ENCODE measurements at places on chromosomes 5 and 9. TPM values are rescaled to one million over a fixed set of nuclear protein-coding genes. Genes with fewer than 3 reads are reported as not detected.

DNA sequence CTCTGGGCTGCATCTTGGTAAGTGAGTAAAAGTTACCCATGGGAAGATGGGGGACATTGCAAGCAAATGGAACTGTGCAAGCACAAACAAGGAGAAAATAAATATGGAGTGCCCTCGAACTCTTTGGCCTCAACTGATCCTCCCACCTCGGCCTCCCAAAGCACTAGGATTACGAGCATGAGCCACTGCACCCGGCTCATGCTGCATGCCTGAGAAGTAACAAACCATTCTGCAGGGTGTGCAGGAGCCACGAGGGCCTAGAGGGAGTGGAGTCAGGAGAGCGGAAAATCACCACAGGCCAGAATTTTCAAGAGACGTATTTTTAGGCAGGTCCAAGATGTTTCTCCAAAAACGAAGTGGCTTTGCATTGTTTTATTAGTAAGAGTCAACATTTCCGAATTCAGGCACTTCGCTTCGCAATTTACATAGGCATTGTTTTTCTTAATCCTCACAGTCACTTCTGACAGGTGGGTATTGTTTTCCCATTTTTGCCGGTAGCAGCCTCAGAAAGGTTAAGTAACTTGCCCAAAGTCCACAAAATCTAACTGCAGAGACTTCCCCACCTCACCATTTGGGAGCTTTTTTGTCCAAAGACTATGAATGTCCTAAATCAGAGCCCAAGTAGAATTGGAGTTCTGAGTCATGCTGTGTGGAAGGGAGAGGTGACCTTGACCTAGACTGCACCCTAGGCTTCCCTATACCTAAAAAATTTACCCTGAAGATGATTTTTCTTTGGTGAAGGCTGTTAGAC, 230.2 kb downstream of the NR3C1 start:
- DNase-seq = no peak

- DNase-seq = no peak
Observed at GRCh38 chr9:6628704-6629103, 16.8 kb downstream of the GLDC start.

GRCh38 chr5:148826739-148827070, 294 bp downstream of the ADRB2 start:
- no peak for DNase-seq

DNA sequence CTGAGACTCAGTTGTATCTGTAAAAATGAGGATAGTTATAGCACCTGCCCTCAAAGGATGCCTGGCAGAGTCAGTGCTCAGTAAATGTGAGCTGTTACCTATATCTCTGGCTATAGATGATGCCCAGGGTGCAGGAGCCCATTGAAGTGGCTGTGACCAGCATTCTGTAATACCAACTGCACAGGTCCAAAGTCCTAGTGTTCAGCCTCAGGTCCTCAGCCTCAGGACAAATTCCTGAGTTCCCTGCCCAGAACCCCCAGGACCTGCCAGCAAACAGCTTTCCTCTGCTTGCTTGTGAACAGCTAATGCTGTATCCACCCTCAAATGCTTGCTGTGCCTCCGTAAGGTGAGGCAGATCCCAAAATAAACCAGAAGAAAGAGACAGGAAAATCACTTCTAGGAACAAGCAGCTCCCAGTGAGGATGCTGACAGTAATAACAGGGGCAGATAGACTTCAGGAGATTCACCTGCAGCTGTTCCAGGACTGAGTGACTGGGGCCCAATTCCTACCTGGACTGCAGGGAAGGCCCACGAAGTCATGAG, 80.8 kb downstream of the SIL1 start:
- no peak for DNase-seq

DNA sequence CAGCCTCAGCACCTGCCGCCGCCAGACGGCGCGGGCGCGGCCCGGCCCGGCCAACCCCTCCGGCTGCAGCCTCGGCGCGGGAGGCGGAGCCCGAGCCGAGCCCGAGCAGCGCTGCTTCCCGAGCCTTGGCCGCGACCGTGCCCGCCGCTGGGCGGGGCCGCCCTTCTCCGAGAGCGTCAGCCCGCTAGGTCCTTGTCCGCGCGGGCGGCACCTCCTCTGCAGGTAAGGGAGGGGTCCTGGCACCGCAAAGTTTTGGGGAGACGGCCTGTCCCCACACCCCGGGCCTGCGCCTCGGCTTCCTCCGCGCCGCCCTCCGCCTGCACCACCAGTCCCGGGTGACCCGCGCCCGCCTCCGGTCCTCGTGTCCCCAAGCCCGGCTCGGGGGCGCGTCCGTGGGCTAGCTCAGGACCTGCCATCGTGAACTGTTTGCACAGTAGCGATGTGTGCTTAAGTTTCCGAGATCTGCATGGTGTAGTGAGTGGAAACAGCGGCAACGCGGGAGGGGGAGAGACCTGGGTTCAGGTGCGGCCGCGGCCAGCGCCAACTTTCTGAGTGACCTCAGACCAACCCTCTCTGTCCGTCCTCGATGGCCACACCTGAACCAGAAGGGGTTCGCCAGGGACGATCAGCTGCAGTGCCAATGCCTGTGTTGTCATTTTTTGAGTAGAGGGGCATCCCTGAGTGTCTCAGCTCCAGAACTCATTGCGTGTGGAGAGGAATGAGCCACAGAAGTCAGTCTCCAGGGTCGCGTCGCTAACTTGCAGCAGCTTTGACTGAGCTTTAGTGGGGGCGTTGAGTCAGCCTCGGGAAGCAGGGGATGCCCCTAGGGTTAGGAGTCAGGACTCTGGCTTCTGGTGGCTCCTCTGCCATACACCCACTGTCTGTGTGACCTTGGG, at the start of gene FRMPD1:
Gene FRMPD1 (plus strand): TSS at position 82 of the 896 bp plus-strand sequence. CDS start 41,688 bp downstream, outside the sequence.
- no peak for DNase-seq

DNA sequence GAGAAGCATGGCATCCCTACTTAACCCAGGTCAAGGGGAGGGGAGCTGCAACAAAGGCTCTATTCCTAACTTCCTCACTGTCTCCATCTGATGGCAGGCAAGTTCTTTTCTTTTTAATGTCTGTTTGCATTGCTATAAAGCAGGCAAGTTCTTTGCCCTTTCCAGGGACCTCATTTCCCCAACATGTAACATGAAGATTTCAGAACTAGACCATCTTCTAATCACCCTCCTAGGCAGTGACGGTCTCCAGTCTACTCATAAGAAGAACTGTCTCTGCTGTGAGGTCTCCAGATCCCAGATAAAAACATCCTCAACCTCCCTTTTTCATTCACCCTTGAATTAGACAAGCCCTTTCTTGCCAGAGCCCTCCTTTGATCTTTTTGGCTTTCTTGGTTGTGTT, 42.1 kb downstream of the PPP1R2B start:
- no peak for DNase-seq

- peak; percentile 48 for DNase-seq
Observed at GRCh38 chr5:134184155-134185135, 7.7 kb upstream of the SKP1 start.

DNA sequence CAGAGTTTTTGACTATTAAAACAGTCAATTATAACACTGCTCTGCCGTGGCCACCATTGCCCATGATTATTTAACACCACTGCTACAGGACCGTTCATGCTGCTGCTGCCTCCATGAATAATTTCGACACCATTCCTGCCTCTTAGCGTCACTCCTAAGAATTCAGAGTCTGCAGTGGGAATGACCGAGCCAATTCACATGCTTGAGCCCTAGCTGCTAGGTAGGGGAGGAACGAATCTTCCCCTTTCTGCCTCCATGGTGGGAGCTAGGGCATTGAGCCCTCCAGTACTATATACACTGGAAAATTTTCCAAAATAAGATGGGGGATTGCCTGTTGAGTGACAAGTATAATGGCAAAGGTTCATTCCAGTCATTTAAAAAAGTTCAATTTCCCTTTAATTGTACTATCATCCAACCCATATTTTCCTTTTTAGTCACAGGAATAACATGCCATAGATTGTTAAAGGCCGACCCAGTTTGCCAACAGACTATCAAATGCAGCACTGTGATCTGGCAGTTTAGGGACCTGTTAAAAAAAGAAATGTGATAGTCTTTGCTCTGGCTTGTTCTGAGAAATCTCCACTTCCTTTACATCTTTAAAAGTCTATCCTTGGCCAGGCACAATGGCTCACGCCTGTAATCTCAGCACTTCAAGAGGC, 13.5 kb upstream of the B4GALT1 start:
- no peak for DNase-seq

- no peak for DNase-seq
Observed at GRCh38 chr9:98860871-98861293, 53.4 kb downstream of the GALNT12 start.

- DNase-seq = no peak
Observed at GRCh38 chr5:155080721-155081120, 67.2 kb downstream of the KIF4B start.

GRCh38 chr5:174542037-174542436, 182.3 kb upstream of the MSX2 start:
- no peak for DNase-seq

DNA sequence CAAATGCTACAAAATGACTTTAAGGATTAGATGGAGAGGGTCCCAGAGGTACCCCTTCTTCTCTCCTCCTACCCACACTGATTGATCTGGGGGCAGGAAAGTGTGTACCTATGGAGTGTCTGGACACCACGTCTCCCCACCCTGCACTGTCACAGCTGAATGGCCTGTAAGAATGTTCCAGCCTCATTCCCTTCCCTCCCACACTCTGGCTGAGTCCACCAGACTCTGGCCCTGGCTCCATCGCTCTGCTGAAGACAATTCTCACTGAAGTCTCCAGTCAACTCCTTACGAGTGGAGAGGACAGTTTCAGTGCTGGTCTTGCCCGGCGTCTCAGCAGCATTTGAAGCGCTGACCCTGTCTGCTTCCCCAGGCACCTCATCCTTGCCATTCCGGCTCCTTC, 105.8 kb downstream of the TTLL11 start:
- DNase-seq = no peak

DNA sequence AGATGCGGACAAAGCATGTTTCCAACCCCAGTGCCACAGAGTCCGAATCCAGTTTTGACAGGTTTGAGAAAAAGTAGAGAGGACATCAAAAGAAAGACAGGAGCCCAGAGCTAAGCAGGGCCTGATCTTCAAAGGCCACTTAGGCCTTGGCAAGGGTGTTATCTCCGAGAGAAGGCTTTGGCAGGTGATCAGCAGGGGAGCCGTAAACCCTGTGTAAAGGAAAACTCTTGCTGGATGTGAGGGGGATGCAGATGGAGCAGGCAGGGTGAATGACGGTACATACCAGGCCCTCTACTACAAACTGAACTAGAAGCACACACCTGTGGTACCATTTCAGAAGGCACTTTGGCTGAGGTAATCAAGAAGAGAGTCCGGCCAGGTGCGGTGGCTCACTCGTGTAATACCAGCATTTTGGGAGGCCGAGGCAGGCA, 1.4 kb upstream of the HNRNPH1 start:
- DNase-seq = no peak

- DNase-seq = no peak
Observed at GRCh38 chr9:78354324-78354973, 57.5 kb downstream of the PSAT1 start.

- DNase-seq = no peak
Observed at GRCh38 chr5:160092514-160092913, 26.7 kb downstream of the PWWP2A start.

The LHX3 gene
- total RNA-seq = not detected

The PKD2L2 gene
- not detected for total RNA-seq

The SPARC gene
- 3.0 TPM for total RNA-seq

The PTGER4 gene
- 3.0 TPM for total RNA-seq

The GGTA1 gene
- total RNA-seq = not detected

The GFRA3 gene
- total RNA-seq = not detected

The DMRT3 gene
- not detected for total RNA-seq

The DBH gene
- total RNA-seq = not detected

Measured in HCT116 (cell line).